Brain pericyte (primary cell): ENCODE measurements at places on chromosomes 12 and 14.

DNA sequence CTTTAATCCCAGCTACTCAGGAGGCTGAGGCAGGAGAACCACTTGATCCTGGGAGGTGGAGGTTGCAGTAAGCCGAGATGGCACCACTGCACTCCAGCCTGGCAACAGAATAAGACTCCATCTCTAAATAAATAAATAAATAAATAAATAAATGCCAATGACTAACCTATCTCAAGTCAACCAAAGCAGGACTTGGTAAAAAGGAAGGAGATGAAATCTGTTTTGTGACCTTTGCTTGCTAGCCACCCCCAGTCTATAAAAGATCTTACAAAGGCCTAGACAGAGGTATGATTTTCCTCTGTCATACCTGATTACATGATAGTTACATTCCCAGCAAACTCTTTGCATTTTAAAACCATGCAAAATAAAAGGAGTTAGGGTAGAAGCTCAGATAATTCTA, 13.5 kb upstream of the METTL17 start:
- DNase-seq = no peak

GRCh38 chr12:23640754-23641153, 308.7 kb downstream of the SOX5 start:
- DNase-seq = no peak

- no peak for DNase-seq
These were observed 499 bp downstream of the RNASE4 start for GRCh38 chr14:20684662-20685456.

DNA sequence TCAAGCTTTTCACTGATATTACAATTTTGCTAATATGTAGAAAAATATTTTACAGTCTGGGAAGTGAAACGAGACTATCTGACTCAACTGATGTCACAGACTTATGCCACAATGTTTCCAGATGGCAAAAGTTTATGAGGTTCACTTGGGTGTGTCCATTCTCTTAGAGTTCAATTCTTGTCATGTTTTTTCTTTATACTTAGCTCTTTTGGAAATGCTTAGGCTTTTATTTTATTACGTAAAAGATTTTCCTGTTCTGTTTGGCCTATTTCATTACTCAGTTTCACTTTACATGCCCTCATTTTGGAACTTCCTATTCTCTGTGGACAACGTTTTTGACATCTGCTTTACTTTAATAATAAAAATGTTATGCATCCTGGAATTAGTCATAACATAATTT, 2.1 kb upstream of the PDZRN4 start:
- no peak for DNase-seq

DNA sequence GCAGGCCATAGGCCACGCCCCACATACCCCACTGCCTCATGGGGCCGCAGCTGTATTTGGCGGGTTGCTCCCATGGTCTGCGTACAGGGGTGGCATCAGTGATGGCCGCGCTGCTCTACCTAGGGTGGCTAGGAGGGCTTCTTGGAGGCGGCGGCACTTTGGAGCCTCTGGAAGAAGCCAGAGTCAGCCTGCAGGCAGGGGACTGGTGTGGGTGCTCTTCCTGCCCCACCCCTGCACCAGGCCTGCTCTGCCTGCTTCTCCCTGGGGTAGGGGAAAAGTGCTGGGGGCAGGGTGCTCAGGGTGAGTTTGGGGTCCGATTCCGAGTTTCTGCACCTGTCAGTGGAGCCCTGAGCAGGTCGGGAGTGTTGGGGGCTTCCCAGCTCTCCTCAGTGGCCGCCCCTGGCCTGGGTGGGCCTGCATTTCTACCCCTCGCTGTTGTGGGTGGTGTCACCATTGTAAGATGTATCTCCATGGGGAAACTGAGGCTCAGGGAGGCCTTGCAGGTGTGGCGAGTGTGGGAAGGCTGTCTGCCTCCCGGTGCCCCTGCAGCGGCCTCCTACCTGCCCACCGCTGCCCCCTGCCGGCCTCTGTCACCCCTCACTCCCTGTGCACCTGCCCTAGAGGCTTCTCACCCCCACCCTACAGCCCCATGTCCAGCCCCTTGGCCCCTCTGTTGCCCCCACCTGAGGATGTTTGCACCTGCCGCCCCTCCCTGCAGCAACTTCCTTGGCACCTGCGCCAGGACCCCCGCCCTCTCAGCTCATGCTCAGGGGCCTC, 5.5 kb downstream of the CEP170B start:
- no peak for DNase-seq

- DNase-seq = no peak
These were observed 68.2 kb downstream of the ANKS1B start for GRCh38 chr12:99916555-99916954.

DNA sequence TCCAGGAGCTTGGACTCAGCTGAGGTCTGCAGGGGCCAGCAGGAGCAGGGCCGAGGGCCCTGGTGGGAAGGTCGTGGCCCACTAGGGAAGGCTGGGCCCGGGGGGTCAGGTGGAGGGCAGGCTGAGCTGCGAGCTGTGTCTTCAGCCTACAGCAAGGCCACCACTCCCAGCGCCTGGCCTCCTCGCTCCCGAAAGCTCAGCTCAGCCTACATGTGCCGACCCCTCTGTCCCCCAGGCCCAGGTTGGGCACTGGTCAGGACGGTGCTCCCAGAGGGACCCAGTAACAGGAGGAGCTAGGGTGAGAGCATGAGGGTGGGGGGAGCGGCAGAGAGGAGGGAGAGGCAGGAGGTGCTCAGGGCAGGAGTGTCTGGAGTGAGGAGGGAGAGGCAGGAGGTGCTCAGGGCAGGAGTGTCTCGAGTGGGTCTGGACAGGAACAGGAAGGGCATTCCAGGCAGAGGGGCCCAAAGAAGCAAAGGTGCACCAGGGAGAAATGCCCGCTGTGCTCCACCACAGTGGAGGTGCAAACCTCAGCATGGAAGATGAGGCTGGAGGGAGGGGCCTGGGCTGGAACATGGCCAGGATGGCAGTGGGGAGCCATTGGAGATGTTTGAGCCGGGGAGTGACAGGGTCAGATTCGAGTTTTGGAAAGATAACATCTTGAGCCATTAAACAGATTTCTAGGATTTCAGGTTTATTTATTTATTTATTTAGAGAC, 29.1 kb upstream of the GPR132 start:
- no peak for DNase-seq

DNA sequence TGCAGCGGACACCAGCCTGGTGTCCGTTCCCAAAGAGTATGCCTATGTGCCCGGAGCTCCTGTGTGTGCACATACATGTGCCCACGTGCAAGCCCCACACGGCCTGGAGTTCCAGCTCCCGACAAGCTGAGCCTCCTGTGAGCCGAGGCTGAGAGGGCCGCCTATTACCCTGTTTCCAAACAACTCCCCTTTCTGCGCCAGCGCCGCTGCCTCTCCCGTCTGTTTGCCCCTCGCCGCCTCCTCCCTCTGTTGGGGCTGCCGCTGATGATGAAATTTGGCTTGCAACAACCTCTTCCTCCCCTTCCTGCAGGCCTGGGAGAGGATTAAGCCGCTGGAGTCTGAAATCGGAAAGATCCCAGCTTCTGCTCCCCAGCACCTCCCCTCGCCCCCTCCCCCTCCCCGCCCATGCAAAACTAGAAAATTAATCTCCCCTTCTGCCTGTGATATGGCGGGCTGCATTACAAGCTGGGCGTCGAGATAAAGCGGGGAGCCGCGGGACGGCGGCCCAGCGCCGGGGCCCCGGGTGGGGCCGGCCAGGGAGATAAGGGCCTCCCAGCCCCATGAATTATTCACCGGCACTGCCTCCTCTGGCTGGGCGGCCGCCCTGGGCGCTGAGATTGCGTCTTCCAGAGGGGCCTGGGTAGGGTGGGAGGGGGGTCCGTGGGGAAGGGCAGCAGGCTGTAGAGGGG, 6.8 kb upstream of the ASIC1 start:
- no peak for DNase-seq

- DNase-seq = no peak
These were observed 12.0 kb downstream of the IGF1 start for GRCh38 chr12:102468261-102468915.

DNA sequence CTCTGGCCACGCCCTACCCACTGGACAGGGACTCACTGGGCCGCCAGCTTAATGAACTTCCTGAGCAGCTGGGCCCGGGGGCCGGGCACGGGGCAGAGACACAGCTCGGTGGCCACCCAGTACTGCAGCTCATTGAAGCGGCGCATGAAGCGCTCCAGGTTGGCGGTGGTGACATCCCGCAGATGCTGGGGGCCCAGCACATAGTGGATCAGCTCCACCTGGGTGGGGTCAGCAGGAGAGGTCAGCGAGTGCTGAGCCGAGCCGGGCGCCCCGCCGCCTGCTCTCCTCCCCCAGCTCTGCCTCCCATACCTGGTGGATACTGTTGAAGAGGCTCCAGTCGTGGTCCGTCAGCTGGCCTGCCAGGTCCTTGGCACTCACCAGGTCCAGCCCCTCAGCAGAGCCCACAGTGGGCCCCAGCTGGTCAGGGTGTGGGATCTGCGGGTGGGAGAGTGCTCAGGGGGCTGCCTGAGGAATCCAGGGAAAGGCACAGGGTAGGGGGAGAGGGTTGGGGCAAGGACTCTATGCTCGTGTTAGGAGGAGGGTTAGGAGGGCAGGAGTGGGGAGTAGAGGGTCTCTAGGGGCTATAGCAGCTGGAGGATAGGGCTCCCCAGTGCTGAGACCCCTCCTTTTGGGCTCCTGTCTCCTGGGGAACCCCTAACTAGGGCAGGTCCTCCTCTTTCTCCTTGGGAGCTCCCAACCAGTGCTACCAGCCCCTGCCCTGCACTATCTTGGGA, 15.5 kb upstream of the ENDOU start:
- no peak for DNase-seq

GRCh38 chr12:87074781-87075180, 818.6 kb upstream of the MGAT4C start:
- DNase-seq = no peak

DNA sequence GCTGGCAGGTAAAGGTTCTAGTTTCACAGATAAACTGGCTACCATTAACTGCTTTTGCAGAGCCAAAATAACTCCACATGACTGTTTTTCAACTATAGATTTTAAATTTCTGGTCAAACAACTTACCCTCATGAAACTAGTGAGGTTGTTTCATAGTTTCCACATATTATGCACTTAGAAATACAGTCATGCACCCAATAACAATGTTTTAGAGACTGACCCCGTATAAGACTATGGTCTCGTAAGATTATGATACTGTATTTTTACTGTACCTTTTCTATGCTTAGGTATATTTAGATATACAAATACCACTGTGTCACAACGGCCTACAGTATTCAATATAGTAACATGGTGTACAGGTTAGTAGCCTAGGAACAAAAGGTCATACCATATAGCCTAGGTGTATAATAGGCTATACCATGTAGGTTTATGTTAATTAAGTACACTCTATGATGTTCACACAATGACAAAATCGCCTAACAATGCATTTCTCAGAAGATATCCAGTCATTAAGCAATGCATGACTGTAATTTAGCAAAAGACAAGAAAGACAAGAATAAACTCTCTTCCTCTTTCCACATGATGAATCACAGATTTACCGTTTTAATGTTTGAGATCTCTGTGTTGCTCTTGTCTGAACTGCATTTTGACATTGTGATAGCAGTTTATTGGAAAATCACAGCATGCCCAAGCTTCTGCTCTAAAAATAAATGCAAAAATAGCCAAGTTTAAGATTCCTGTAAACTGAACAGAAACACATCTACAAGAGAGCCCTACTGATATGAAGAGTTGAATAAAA, 17.1 kb downstream of the DICER1 start:
- no peak for DNase-seq

DNA sequence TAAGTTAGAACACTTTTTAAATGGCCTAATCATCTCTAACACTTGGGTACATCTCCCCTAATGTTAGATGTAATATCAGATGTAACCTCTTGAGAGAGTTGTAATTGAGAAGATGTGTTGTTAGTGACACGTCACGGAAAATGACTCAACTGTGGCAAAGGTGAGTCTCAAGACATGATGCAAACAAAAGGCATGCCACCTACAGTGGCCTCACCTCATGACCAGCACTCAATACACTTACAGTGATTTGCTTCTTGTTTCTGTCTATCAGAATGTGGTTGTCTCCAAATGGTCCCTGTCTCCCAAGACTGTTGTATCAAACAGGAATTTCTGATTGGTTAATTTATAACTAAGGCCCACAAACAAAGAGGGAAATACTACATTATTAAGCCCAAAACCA, 91.2 kb downstream of the SLC25A21 start:
- no peak for DNase-seq

GRCh38 chr14:33952541-33952940, 1.7 kb upstream of the EGLN3 start:
- no peak for DNase-seq

GRCh38 chr12:55720071-55720564, at the start of gene RDH5:
RDH5 (plus strand) TSS chr12:55720393; CDS start chr12:55721185, 792 bp downstream.
- no peak for DNase-seq

DNA sequence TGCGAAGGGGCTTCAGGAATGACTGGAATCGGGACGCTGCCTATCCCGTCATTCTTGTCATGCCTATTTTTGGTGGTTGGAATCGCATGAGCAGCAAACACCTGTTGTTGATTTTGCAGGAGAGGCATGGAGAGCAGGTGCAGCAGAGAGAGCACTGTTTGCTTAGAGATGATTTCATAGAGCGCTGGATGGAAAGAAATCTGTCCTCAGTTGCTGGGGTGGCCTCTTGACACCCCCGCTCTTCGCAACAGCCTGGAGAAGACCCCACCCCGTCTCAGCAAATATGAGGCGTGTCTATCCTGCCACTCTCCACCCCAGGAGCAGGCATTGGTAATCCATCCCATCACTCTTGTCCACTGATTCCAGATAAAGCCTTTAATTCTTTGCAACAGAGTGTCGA, 19.3 kb upstream of the NCOR2 start:
- no peak for DNase-seq

- no peak for DNase-seq
These were observed 8.8 kb downstream of the KRT80 start for GRCh38 chr12:52182898-52183543.
